Omental fat pad (tissue), 4 donors: ENCODE measurements at places on chromosomes 4 and X. TPM values are rescaled to one million over a fixed set of nuclear protein-coding genes. Genes with fewer than 3 reads are reported as not detected.

The TRIM2 gene
- total RNA-seq, result 14.8 TPM

The RNF212 gene
- total RNA-seq, result 9.3 TPM

The TEC gene
- total RNA-seq, result 4.8 TPM

The BST1 gene
- 22.5 TPM for total RNA-seq

The HSPA4L gene
- 1.3 TPM for total RNA-seq

The ARHGEF6 gene
- 150 TPM for total RNA-seq

GRCh38 chrX:71541210-71542022, 8.5 kb downstream of the OGT start:
- DNase-seq, result no peak

GRCh38 chr4:150849016-150849415, 166.1 kb downstream of the LRBA start:
- DNase-seq, result no peak

DNA sequence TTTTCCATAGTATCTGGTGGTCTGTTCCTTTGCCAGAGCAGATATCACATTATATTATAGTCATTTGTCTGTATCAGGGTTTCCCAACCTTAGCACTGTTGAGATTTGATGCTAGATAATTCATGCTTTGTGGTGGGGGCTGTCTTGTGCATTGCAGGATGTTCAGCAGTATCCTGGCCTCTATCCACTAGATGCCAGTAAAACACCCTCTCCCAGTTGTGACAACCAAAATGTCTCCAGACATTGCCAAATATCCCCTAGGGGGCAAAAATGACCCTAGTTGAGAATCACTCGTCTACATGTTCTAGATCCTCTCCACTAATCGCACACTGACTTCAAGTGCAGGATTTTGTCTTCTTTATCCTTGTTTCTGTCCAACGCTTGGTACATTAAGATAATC, 160.8 kb downstream of the FANCB start:
- DNase-seq, result no peak

DNA sequence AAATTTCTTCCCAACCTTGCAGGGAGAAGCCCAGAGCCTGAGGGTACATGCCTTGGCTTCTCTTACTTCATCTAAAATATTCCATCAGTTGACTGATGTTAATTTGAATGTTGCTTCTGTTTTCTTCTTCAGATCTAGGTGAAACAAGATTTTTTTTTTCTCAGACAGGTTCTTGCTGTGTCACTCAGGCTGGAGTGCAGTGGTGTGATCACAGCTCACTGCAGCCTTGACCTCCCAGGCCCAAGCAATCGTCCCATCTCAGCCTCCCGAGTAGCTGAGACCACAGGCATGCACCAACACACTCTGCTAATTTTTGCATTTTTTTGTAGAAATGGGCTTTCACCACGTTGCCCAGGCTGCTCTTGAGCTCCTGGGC, 62.1 kb upstream of the KLF3 start:
- no peak for DNase-seq

GRCh38 chr4:135073389-135073788, 871.8 kb upstream of the PABPC4L start:
- DNase-seq, result no peak

DNA sequence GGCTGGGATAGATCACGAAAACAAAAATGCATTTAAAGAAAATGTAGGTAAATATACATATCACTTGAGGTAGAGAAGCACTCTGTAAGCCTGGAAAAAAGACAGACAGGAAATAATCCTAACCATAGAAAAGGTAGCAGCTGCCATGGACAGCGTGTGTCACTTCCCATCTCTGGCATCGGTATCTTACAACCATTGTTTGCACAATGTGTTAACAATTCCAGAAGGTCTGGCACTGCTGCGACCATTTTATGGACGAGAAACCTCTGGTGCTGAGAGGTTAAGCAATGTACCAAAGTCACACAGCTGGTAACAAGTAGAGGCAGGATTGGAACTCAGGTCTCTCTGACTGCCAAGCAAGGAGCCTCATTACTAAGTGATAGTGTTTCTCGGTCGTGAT, 1.7 kb upstream of the MTNR1A start:
- DNase-seq, result no peak

DNA sequence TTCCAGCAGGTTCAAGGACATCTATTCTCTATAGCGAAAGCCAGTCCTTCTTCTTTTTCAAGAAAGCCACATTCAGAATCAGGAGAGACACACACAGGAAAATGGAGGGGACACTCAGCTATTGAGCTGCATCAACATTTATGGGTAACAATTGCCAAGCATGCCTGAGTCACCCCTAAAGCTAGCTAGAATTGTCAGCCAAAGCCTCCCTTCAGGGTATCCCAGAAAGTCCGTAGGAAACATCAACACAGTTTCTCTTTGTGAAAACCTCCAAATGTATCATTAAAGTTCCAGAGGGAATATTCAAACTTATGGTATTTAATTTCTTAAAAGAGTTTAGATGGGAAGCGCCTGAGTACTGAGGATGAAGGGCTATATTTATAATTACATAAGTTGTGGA, 331.1 kb upstream of the SLC7A11 start:
- no peak for DNase-seq

- DNase-seq, result no peak
Measured at GRCh38 chrX:10529344-10529743, 91.0 kb downstream of the MID1 start.

GRCh38 chr4:73388887-73389286, 15.2 kb upstream of the ALB start:
- no peak for DNase-seq

GRCh38 chrX:96776966-96777365, 92.3 kb downstream of the DIAPH2 start:
- DNase-seq, result no peak

GRCh38 chrX:49053223-49054072, 5.4 kb upstream of the CCDC120 start:
- DNase-seq, result peak; percentile 37

- DNase-seq, result no peak
Measured at GRCh38 chrX:24741330-24741729, 47.6 kb downstream of the POLA1 start.

GRCh38 chr4:112348488-112349158, 51.5 kb downstream of the ALPK1 start:
- DNase-seq, result no peak

DNA sequence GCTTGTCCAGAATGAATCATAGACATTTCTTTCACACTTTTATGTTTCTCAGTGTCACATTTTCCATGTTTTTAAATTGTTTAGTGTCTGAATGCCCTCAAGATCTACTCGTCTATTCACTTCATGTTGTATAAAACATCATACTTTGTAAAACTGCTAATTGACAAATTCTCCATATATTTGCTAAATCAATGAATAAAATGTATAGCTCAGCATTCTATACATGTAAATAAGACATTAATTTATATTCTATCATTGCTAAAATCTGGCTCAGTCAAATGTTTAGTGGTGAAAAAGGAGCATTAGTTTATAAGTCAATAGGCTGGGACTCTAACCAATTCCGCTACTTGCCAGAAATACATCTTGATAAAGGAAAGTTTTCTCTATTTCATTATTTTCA, 379.6 kb downstream of the NAF1 start:
- no peak for DNase-seq

- DNase-seq, result no peak
Measured at GRCh38 chr4:39521253-39521919, 5.9 kb downstream of the UGDH start.

- DNase-seq, result no peak
Measured at GRCh38 chrX:69493193-69493592, 10.9 kb upstream of the NALF2 start.

DNA sequence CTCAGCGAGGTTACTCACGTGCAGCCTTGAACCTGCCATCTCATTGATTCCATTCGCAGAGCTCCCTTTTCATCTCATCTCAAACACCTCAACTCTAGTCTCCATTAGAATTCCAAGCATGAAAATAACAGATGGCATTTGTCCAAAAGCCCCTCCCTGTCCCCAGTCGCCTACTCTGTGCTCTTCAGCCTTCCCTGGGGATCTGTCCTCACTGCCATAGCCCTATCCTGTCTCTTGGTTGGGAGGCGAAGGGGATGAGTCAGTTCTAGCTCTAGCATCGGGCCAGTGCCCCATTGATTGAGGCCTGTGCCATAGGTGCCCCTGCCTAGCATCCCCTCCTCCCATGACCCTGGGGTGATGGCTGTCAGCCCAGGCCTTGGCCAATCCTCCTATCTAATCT, 134.0 kb upstream of the PJA1 start:
- DNase-seq, result no peak

- no peak for DNase-seq
Measured at GRCh38 chrX:120022763-120023162, 54.7 kb downstream of the RHOXF2B start.

DNA sequence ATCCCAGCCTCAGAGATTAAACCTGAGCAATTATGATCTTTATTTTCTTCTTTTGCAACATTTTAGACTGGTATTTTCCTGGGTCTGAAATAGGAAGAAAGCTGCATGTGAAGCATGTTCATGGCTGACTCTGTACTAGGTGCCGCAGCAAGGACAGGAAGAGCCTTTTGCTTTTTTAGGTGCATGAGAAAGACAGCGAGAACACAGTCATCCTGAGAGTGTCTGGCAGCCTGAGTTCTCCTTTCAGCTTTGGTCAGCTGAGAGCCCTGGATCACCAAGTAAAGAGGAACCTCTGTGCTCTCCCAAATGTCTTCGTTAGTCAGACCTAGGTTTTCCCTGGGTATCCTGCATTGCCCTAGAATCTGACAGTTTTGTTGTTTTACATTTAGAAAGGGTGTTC, 29.8 kb downstream of the FAM149A start:
- DNase-seq, result no peak

DNA sequence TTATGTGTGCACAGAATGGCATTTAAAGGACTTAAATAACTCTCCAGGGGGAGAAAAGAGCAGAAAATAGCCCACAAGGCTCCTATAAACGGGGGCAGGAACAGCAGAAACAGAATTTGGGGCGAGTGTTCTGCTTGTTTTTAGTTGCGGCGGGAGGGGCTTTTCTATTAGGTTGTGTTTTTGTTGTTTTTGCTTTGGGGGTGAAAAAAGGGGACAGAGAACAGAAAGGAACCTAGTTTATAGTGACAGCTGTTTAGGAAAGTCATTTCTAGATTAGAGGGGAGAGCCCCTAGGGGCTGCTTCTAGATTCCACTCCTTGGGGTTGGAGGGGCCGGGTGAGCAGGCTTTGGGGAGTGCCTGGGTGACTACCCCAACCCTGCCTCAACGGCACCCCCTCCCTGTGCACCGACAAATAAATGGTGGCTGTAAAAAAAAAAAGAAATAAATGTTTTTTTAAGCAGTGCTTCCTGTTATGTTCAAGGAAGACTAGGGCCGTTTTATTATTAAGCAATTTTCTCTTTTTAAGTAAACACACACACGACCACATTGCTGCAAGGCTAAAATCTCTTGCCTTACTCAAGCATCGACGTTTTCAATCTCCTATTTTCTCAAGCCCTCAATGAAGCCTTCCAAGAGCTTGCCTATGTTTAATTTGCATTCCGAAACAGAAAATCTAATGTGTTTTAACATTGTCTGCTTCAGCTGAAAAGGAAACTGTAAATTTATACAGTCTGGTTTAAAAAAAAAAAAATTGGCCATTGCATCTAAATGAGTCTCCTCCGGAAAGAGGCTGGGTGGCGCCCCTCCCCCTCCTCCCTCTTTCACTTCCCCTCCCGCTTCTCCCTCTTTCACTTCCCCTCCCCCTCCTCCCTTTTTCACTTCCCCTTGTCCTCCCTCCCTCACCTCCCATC, 123.3 kb upstream of the TBL1X start:
- no peak for DNase-seq
